ENCODE measurements at places on chromosomes 5 and 9. TPM values are rescaled to one million over a fixed set of nuclear protein-coding genes. Genes with fewer than 3 reads are reported as not detected.

Gene FAM120AOS
- 67.1 TPM for total RNA-seq

Gene ATP10B
- total RNA-seq, result 232 TPM

Gene F2RL2
- 1.4 TPM for total RNA-seq

Gene FCN2
- not detected for total RNA-seq

Gene PDE6A
- 1.5 TPM for total RNA-seq

Measured in colonic mucosa (tissue), 4 donors.